ENCODE measurements at places on chromosomes 4 and X.

DNA sequence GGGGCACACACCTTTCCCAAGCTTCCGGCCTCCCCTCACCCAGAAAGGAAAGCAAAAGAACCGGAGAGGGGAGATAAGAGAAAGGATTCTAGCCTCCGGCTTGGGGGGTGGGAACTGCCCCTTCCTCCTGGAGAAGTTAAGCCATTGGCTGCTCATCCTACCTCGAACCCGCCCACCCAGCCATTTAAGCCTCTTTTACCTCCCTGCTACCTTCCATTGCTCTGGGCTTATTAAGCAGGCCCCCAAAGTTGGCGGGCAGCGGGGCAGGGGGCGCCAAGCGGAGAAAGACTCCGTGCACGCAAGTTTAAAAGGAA is 2.3 kb downstream of the MAML3 start:
- DNase-seq: peak; percentile 64

DNA sequence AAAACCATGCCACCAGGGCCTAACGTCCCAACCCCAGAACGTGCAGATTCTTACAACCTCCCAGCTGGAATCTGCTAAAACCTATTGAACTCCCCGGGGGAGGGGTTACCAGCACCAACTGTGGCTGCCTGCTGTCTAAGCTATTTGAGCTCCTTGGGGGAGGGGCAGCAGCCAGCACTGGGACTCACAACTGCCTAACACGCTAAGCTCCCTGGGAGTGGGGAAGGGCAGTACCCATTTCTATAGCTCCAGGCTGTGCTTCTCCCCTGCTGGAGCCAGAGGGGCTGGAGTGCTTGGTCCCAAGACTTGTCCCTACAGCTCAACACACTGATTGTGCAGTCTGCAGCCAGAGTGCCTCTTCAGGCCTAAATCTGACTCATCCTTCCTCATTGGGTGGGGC is 459.8 kb upstream of the FGF16 start:
- no peak for DNase-seq

DNA sequence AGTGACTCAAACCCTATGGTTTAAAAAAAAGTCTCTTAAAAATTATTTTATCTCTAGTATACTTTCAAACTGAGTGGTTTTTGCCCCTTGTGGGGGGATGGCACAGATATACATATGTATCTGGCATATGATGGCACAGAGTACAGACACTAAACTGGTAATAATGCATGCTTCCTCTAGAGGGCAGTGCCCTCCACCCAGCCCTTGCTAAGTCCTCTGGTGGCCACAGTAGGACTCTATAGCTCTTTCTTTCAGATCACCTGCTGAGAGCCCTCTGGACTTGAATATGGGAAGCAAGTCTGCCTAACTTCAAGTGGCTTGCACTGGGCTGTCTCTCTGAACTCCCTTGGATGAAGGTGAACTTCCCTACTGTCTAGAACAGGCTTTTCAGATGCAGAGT is 66.3 kb downstream of the TSPAN7 start:
- DNase-seq: peak; percentile 0

GRCh38 chr4:101421386-101421785 is 74.1 kb upstream of the PPP3CA start:
- DNase-seq: no peak

DNA sequence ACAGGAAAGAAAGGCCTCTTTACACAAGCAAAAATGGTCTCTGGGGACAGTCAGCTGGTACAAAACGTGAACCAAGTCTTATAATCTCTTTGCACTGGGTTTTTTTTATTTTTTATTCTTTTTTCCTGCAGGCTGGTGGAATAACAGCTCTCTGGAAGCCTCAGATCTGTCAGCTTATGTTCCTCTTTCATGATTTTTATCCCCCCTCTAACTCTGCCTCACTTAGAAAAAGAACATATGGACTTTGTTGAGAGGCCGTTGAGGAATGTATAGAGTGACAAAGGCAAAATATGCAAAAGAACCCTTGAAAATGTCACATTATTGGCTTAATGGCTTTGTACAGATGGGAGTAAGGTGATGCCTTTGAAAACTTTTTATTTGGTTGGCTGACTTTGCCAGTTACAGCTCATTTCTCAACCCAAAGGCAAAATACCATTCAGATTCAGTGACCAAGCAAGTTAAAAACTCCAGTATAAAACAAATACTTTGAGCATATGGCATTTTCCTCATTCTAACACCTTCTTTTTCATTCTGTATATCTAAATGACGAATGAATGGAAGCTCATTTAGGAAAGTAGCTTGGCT is 111.1 kb downstream of the RNF150 start:
- no peak for DNase-seq

- no peak for DNase-seq
These were observed 109.5 kb upstream of the MYOZ2 start for GRCh38 chr4:119025916-119026661.

- DNase-seq: no peak
These were observed 19.3 kb upstream of the TADA2B start for GRCh38 chr4:7023901-7024300.

DNA sequence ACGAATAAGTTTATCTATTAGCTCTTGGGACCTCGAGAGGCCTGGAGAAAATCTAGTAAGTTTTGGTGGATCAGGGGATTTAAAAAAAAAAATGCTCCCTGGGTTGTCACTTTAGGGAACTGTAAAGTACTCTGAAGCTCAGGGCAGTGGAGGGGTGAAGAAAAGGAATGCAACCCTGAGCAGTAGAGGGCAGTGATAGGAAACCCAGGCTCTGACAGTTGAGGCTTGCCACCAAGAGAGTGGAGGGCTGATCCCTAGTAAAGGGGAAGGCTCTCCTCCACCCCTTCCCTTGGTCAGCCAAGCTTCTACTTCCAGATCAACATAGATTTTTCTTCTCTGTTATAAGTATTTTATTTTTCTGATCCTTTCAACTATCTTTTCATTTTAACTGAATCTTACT is 73.1 kb downstream of the FBXO8 start:
- no peak for DNase-seq

- DNase-seq: peak; percentile 38
These were observed 147.2 kb upstream of the DIPK2B start for GRCh38 chrX:45347877-45348276.

GRCh38 chr4:184459413-184459812 is 14.9 kb downstream of the IRF2 start:
- no peak for DNase-seq

GRCh38 chr4:100198061-100198460 is 7.8 kb upstream of the DDIT4L start:
- DNase-seq: no peak

- no peak for DNase-seq
These were observed 168.1 kb downstream of the GLRA2 start for GRCh38 chrX:14697451-14697850.

- no peak for DNase-seq
These were observed 99.0 kb upstream of the DCAF12L2 start for GRCh38 chrX:126265116-126265515.

GRCh38 chr4:106746451-106746850 is 289.7 kb downstream of the DKK2 start:
- DNase-seq: no peak

- no peak for DNase-seq
These were observed 51.3 kb downstream of the FNIP2 start for GRCh38 chr4:158819942-158820786.

DNA sequence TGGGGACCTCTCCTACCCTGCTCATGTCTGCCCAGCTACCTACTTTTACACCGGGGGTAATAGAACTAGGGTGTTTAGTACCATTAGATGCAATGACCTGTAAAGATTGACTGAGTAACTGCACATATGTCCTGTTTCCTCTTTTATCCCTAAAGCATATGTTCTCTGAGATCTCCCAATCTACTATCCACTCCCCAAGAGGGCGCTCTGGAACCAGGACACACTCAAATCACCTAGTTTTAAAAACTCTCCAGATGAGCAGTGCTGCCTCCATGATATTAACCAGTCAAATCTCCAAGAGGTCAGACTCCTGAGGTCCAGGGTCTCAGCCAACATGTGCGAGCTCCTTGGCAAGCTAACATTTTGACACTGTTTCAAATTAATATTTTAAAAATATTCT is 87.0 kb upstream of the TSPAN5 start:
- DNase-seq: no peak

DNA sequence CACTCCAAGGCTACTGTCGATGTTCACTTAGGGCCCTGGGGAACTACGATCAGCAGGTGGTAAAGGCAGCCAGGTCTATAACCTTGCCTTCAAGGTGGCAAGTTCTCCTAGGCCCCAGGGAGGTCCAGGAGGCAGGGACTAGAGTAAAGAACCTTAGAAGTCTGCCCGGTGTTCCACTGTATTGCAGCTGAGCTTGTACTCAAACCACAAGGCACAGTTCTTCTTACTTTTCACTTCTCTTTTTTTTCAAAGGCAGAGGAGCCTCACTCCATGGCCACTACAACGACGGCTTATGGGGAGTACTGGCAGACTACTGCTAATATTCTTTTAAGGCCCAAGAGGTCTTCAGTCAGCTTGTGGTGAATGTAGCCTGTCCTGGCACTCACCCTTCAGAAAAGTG is 78.8 kb upstream of the GPR174 start:
- no peak for DNase-seq

DNA sequence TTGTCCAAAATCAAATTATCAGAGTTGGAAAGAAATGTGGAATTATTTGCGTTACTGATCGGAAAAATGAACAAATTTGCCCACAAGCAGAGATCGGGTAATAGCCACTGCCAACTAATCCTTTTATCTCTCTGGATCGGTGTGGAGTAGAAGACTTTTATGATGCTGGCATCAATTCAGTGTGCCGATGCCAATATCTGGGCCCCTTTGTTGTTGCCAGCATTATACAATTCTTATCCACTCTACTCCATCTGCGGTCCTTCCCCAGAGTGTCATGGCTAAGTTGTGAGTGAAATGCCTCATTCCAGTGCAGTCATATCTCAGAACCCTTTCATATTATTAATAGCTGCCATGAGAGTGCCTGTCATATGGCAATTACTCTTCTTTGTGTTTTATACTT is 660.2 kb downstream of the ADGRL3 start:
- DNase-seq: no peak

- DNase-seq: no peak
These were observed 754 bp downstream of the MTMR1 start for GRCh38 chrX:150693725-150694574.

- peak; percentile 17 for DNase-seq
These were observed 60.0 kb upstream of the BANK1 start for GRCh38 chr4:101730291-101731117.

DNA sequence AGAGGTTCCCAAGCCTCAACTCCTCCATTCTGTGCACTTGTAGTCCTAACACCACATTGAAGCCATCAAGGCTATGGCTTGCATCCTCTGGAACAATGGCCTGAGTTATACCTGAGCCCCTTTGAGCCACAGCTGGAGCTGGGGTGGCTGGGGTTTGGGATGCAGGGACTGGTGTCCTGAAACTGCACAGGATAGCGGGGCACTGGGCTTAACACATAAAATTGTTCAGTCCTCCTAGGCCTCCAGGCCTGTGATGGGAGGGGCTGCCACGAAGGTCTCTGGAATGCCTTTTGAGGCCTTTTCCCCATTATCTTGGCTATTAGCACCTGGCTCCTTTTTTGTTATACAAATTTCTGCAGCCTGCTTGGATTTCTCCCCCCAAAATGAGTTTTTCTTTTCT is 35.5 kb downstream of the CFAP299 start:
- no peak for DNase-seq

DNA sequence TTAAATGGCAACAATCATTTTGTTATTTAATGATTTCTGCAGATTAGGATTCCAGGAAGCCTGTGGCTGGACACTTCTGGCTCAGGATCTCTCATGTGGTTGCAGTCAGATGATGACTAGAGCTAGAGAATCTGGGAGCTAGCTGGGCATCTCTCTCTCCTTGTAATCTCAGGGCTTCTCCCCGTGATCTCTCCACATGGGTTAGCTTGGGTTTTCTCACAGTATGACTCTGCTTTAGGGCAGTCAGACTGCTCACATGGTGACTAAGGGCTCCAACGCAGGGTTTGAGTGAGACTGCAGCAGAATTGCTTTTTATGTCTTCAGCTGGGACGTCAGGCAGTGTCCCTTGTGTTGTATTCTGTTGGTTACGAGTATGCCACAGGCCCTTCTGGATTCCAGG is 361.4 kb downstream of the CBLL2 start:
- no peak for DNase-seq

- no peak for DNase-seq
These were observed 132.6 kb downstream of the UCHL1 start for GRCh38 chr4:41389356-41389755.

DNA sequence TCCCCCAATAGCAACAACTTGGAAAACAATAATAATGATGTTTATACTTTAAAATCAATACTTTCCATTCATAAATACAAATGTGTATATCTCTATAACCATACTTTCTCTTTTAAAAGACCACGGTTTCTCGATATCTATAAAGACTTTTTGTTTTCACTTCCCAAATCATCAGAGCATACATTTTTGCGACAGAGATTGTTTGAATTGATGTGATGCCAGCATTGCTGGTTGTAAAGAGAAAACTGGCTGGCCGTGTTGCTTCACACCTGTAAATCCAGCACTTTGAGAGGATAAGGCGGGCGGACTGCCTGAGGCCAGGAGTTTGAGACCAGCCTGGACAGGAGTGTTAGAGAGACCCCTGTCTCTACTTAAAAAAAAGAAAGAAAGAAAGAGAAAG is 77.6 kb upstream of the ZNF518B start:
- DNase-seq: no peak

DNA sequence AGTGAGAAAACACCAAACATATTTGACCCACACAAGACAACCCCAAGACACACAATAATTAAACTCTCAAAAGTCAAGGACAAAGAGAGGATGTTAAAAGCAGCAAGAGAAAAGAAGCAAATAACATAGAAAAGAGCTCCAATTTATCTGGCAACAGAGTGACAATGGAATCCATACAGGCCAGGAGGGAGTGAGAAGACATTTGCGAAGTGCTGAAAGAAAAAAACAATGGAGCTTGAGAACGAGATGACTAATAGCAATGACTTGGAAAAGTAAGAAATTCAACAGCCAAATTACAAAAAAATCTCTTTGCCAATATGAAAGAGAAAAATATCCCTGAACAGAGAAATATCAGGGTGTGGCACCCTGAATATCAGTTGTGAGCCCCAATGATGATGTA is 61.6 kb downstream of the MAD2L1 start:
- DNase-seq: no peak

- DNase-seq: no peak
These were observed at the start of gene DIAPH2 for GRCh38 chrX:96684339-96685209. DIAPH2 (plus strand) TSS chrX:96684842.

- no peak for DNase-seq
These were observed 48.3 kb downstream of the RAI2 start for GRCh38 chrX:17812763-17813162.

All from HS-27A (cell line).